Tibial nerve (tissue), 4 donors: ENCODE measurements at places on chromosomes 3 and 15.

- DNase-seq = no peak
These were observed 15.3 kb downstream of the LRRC49 start for GRCh38 chr15:70907784-70908471.

DNA sequence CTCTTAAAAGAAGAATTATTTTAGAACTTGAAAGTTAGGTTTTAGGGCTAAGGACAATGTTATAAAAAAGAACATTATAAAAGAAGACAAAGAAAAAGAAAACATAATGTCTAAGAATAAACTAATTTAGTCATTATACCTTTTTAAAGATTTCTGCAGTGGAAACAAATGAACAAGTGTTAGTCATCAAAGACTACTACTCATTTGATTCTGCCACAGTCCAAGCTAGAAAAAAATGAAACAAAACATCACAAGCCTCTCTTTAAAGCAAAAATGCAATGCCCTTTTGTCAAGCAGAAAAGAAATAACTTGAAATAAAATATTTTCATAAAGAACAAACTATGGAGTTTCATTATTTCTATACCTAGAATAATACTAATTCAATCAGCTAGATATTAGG is 102.0 kb downstream of the TBC1D5 start:
- no peak for DNase-seq

GRCh38 chr15:36364377-36364776 is 215.0 kb upstream of the CDIN1 start:
- no peak for DNase-seq

DNA sequence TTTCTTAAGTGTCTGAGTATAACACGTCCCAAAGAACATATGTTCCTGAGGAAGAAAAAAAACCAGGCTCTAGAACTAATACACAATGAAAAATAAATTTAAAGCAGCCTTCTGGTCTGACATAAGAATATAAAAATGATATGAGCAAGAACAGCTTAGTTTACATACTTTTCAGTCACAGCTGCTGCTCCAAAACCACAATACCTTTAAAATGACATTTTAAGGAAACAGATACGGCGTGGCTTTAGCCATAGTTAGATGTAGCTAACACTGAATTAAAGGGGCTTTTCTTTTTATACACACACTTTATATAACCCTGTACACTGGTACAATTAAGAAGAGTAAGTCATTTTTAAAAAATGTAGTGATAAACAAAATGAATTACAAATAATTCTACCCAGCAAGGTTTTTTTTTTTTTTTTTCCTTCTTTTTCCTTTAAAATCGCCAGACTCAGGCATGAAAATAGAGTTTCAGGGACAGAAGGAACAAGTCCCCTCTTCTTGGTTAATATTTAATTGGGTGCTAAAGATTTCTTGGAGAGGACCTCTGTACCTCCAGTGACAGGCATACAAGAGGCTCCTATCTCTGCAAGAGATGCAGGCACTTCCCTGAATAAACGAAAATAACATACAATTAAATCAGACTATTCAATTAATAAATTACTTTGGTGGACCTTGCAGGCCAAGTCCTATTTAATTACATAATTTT is 265.6 kb downstream of the FOXP1 start:
- no peak for DNase-seq

DNA sequence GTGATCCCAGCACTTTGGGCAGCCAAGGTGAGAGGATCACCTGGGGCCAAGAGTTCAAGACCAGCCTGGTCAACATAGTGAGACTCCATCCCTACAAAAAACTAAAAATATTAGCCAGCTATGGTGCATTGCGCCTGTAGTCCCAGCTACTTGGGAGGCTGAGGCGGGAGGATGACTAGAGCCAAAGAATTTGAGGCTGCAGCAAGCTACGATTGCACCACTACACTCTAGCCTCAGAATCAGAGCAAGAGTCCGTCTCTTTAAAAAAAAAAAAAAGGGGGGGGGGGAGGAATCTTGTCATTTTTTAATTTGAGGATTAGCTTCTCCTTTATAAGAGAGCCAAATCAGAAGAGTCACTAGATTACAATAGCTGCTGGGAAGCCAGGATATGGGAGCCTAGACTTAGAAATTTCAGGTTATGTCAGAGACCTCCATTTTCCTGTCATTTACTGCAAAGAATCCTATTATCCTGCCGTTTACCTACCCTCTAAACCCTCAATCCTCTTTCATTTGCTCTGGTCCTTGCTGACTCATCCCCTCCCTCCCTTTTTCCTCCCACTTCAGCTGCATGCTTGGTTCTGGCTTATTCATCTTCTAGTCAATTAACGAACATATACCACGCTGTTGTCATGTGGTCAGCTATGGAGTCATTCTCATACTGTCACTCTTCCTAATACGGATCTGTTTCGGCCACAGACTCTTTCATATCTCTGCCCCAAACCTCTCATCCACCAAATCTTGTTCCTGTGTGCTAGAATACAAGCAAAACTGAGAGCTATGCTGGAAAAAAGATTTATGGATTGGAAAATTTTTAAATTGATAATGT is 83.8 kb upstream of the PPIB start:
- no peak for DNase-seq

DNA sequence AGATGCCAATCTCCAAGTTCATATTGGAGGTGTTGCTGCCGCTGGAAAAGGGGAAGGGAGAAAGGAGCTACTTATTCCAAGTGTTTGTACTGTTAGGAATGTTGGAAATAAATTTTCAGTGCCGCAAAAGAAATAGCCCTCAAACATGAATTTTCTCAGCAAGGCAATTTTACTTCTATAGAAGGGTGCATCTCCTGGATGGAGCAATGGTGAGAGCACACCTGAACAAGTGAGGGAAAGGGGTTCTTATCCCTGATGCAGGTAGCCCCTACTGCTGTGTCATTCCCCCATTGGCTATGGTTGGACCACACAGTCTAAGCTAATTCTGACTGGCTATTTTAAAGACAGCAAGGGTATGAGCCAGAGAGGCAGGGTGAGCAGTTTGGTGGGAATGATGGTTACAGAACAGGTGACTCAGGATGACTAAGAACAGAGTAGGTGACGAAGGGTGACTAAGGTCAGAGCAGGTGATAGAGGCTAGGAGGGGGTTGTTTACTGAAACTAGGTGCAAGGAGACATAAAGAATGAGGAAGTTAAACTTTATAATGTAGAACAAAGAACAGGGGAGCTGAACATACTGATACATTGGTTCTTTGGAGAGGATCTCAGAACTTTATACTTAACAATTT is 503.5 kb downstream of the EDEM1 start:
- no peak for DNase-seq

DNA sequence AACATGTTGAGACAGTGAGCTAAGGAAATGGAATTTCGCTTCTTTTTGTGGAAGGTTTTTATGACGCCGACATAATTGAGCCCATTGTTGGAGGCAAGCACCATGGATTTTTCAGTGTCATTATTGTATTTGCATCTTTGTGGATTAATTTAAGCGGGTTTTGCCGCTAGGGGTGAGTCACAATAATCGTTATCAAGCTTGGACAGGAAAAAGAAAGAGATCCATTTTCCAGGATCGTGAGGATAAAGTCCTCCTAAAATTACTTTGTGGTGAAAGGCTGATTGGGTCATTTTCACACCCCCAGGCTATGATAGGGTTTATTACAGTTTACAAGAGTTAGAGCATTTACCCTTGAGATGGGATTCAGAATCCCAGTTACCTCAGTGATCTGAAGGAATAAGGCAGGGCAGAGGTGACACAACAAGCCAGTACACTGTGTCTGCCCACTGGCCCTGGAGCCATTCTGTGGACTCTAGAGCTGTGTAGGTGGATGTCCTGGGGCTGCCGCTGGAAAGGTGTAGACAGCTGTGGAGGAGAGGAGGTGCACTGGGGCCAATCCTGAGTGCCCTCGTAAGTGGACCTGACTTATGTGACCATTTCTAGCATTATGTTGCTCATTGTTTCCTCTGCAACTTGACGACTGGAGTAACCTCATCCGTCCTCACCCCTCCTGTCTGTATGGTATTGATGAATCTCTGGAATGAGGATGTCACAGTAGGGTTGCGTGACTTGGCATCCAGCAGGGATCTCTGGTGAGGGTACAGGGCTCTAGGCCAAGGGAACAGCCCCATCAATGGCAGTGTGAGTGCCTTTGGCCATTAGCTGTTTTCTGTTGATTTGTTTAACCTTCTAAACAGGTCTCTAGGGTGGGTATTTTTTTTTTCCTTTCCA is 370.1 kb downstream of the LRTM1 start:
- no peak for DNase-seq

DNA sequence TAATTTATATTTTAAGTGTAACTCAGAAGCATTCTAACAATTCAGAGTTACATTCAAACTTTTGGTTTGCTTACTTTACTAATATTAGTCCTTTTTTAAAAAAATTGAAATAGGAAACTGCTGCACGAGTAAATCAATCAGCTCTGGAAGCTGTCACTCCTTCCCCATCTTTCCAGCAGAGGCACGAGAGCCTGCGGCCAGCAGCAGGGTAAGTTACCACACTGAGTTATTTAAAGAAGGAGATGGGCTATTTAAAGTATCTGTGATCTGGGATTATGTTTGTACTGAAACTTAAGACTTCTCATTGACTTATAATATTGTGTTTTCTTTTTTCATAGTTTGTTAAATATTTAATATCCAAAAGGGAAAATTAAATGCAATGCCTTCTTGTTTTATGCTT is 29.3 kb downstream of the APPL1 start:
- DNase-seq = no peak

DNA sequence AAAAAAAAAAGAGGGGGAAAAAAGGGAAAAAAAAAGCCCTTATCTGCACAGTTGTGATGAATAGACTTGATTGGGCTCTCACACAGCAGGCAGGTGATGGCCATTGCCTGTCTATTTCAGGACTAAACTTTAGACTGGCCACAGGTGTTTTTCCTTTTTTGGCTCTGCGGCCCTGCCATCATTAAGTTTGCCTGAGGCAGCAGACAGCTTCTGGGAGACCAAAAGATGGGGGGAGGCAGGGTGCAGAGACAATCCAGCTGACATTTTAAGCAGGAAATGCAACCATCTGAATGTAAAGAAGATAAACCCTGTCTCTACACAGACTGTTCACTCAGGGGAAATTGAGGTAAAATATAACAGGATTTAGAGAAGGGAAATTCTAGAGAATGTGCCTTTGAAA is 295.0 kb upstream of the KCNH8 start:
- DNase-seq = no peak

DNA sequence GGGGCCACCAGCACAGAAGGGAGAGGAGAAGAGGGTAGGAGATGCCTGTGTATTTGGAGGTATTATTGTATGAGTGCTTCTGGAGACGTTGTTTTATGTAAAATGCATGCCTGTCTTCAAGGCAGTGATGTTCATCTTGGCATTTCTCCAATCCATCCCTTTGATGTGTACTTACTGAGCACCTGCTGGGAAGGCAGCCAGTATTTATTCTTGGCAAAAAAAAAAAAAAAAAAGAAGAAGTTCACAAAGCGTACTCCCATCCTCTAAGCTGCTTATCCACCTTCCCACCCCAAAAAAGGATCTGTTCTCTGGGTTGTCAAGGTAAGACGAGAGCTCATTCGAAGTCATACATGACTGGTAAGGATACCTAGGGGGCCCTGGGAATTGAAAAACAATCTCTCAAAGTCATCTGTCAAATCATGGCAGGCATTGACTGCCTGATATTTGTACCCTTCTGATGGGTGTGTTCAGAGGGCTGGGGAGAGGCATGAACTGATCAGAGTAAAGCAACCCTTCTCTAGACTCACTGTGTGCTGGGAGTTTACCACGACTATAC is 30.0 kb upstream of the SLC6A1 start:
- DNase-seq = no peak

DNA sequence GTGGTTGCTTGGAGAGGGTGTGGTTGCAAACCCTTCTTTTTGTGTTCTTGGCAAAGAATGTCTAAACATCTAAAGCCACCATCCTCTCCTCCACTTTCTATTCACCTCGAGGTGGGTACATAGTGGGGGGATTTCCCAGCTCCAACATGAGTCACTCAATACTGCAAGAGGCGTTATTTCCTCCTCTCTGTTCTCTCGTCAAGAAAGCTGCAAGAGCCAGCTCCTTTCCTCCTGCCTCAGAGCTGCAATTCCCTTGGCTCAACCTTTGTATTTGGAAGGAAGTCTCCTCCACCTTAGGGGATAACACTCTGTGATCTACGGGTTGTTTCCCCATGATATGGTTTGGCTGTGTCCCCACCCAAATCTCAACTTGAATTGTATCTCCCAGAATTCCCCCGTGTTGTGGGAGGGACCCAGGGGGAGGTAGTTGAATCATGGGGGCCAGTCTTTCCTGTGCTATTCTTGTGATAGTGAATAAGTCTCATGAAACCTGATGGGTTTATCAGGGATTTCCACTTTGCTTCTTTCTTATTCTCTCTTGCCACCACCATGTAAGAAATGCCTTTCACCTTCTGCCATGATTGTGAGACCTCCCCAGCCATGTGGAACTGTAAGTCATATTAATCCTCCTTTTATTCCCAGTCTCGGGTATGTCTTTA is 138.4 kb downstream of the PLCL2 start:
- DNase-seq = no peak

DNA sequence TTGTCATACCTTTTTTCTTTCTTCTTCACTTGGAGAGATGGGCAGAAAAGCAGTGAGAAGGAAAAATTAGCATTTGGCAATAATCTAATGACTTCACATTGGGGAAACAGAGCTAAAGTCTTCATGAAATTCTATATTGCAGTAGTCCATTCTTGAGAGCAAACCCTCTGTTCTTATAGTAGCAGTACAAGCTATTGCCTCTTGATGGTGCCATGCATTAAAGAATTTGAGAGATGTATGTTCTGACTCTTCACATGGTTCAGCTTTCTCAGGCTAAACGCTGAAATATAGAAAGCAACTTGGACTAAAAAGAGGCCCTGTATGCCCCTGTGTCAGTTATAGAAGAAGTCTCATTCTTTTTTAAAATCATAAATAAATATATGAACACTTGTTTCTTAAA is 36.0 kb downstream of the PHLDB2 start:
- DNase-seq = no peak
